HepG2 (cell line): ENCODE measurements at places on chromosomes 16 and 17. TPM values are rescaled to one million over a fixed set of nuclear protein-coding genes. Genes with fewer than 3 reads are reported as not detected.

C17orf113 gene
- 0.83 and 1.1 TPM in 2 replicates for total RNA-seq

HSF4 gene
- 0.41 and 3.5 TPM in 2 replicates for total RNA-seq

ALOX12B gene
- total RNA-seq: not detected in 2 replicates

CNTNAP1 gene
- 1.2 and 4.5 TPM in 2 replicates for total RNA-seq

TNFRSF17 gene
- total RNA-seq: not detected in 2 replicates

PRR15L gene
- 2.0 and 2.4 TPM in 2 replicates for total RNA-seq

TEX19 gene
- total RNA-seq: 1.3 and 1.8 TPM in 2 replicates

KCNH6 gene
- 0.08 and 0.18 TPM in 2 replicates for total RNA-seq

NOL11 gene
- 124 and 187 TPM in 2 replicates for total RNA-seq
